Urinary bladder (tissue), 4 donors: ENCODE measurements at places on chromosomes 1 and 21. TPM values are rescaled to one million over a fixed set of nuclear protein-coding genes. Genes with fewer than 3 reads are reported as not detected.

GRCh38 chr1:206489980-206490770 lies 17.2 kb upstream of the RASSF5 start:
- DNase-seq = no peak

GRCh38 chr1:153202006-153202405 lies 1.2 kb upstream of the LELP1 start:
- no peak for DNase-seq

- DNase-seq = no peak
These were observed 10.3 kb downstream of the CPLANE2 start for GRCh38 chr1:16226490-16227179.

- DNase-seq = no peak
These were observed 12.3 kb upstream of the TRIM17 start for GRCh38 chr1:228429007-228429406.

Gene MROH9
- not detected for total RNA-seq

DNA sequence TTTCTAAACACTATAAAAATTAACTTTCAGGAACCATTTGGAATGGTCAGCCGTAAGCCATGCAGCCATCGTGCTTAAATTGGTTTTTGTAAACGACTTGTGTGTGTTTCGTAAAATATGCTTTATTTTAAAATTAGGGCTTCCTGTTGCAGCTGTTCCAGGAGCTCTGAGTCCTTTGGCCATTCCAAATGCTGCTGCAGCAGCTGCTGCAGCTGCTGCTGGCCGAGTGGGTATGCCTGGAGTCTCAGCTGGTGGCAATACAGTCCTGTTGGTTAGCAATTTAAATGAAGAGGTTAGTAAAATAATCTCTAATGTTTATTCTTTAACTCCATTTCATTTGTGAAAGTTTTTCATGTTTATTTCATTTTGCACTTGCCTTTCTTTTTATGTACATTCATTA lies 83.1 kb downstream of the PTBP2 start:
- no peak for DNase-seq

DNA sequence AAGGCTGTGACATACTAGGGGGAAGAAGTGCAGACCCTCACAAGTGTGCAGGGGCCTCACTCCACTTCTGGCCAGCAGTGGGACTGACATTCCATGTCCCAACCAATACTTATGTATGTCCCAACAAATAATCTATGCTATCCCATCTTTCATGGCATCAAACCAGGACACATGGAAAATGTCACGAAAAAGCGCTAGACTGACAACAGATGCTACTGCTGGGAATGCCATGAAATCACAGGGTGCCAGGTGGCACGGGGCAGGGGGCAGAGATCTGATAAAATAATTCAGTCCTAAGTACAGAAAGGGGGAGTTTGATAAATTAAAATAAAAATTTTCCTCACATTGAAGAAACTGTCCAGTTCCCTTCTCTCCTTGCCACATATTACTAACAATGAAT lies 27.6 kb upstream of the BCAS2 start:
- DNase-seq = no peak

Gene KRTAP22-2
- not detected for total RNA-seq

DNA sequence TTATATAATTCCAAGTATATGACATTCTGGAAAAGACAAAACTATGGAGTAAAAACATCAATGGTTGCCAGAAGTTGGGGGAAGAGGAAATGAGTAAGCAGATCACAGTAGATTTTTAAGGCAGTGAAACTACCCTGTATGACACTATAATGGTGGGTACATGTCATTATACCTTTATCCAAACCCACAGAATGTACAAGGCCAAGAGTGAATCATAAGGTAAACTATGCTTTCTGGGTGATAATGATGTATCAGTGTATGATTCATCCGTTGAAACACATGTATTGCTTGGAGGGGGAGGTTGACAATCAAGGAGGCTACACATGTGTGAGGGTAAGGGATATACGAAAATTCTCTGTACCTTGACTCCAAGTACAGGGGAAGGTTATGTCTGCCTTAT lies 862.7 kb downstream of the PLA2G4A start:
- DNase-seq = no peak

DNA sequence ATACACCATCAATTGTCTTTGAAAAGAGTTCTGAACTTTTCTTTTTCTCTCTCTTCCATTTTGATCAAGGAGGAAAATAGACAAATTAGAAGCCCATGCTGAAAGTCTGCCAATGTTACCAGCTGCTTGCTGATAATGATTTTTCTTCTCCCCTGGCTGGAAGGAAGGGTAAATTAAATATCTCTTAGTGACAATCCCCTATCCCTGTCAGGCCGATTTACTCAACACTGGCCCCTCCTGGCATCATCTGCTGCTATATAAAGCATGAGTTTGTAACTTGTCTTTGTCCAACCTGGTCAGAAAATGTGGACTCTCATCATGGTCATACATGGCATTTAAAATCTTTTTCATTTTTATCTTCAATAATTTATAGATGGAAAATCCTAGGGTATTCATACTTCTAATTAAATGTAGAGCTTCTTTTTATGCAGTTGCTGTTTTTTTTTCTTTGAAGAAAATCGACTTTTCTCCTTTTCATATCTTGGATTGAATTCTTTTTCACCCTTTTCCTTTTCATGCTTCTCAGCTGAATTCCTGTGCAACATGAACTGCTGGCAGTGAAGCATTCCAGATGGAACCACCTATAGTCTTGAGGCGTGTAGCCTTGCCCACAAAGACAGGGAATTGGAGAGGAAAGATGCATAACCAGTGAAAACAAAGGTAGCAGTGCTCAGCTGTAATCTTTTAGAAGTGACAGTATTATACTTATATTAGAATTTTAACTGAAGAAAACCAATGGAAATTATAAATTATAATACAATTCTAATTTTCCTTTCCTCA lies 214.7 kb upstream of the PTGFR start:
- DNase-seq = no peak

GRCh38 chr1:147379889-147380288 lies 137.4 kb downstream of the CHD1L start:
- no peak for DNase-seq

Gene DIRAS3
- 3.0 TPM for total RNA-seq

- no peak for DNase-seq
These were observed 66.9 kb downstream of the HSD3B1 start for GRCh38 chr1:119573886-119574285.

- no peak for DNase-seq
These were observed 104.4 kb downstream of the RHOU start for GRCh38 chr1:228839656-228840055.
